ENCODE measurements at places on chromosomes 2 and 18.

- DNase-seq = no peak
Observed at GRCh38 chr18:55381277-55381676, 206.7 kb downstream of the TCF4 start.

- no peak for DNase-seq
Observed at GRCh38 chr2:240511351-240512108, 46.3 kb downstream of the ANKMY1 start.

GRCh38 chr18:64118406-64118805, 30.5 kb downstream of the LINC00305 start:
- no peak for DNase-seq

- DNase-seq = no peak
Observed at GRCh38 chr2:64859312-64860212, 129.6 kb upstream of the SLC1A4 start.

DNA sequence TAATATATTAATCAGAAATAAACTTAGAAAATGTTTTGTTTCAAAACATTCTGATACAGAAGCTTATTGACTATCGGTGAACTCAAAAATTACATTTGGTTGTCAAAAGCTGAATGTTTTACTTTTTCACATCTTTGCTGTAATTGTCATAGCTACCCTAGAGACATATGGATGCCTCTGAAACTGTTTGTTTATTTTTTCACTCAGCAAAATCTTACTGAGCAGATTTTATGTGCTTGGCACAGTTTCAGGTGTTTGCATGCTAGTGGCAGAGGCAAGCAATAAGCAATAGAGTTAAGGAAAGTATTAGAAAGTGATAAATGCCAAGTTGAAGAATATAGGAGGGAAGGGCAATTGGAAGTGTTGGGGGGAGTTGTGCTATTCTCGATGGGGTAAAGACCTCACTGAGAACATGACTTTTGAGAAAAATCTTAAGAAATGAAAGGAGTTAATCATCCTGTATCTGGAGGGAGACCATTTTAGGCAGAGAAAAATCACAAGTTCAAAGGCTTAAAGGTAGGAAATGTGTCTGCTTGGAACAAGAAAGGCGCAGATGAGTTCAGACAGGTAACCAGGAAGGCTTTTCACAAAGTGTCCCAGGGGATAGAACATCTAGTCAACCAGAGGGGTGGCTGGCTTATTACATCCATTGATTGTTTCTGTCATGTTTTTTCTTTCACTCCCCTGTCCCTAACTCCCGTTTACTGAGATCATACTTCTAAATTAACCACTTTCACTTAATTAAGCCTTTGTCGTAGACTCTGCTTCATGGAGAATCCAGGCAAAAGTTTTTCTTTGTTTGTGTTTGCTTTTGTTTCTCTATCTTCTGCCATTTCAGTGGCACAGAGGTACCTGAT, 27.2 kb upstream of the COBLL1 start:
- DNase-seq = no peak

- no peak for DNase-seq
Observed at GRCh38 chr18:8526332-8526731, 82.9 kb upstream of the RAB12 start.

DNA sequence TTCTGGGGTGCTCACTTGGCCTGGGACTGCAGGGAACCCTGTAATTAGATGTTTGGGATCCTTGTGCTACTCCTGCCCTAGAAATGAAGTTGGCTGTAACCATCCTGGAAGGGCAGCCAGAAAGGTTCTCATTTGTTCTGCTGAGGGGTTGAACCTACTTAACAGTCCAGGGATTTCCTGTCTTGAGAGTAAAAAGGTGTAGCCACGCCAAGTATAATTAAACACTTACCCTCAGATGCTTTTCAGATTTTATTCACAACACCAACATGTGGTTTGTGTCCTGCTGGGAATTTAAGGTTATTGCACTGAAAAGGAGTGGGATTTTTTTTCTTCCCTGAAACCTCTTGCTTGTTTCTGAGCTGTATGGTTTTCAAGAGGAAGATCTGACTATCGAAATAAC, 222.4 kb upstream of the APCDD1 start:
- no peak for DNase-seq

- DNase-seq = no peak
Observed at GRCh38 chr2:179701524-179702110, 159.8 kb downstream of the ZNF385B start.

GRCh38 chr2:239819974-239820555, 205.1 kb downstream of the NDUFA10 start:
- DNase-seq = no peak

- no peak for DNase-seq
Observed at GRCh38 chr2:25375371-25375988, 33.8 kb upstream of the DNMT3A start.

DNA sequence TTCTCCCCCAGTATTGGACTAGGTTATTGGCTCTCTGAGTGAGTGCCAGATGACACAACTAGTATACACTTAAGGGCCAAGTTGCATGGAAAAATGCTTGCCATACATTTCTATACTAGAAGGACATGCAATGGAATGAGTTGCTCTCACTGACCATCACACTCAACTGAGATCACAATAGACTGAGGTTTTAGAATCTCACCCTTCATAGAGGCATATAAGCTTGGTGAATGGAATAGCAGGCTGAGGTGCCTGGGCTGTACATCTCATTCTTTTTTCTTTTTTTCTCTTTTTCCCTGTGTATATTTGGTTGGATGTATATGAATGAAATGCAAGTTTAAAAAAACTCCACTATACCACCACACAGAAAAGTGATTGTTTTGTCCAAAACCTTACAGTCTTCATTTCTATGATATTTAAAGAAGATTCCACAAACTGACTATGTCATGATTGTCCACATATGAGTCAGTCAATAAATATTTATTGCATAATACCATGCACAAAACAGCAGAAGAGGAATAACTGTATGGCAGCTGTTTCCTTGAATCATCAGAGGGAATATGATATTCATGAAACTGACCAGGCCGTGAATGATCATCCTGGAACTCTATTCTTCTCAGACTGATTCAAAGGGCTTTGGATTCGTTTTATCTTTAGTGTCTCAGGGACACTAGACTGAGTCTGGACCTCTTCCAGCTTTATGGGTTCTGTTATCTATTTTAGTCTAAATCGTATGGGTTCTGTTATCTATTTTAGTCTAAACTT, 122.6 kb upstream of the STK17B start:
- DNase-seq = no peak
